Uterus (tissue), 4 donors: ENCODE measurements at places on chromosomes 11 and 22. TPM values are rescaled to one million over a fixed set of nuclear protein-coding genes. Genes with fewer than 3 reads are reported as not detected.

The SLC22A12 gene
- not detected for total RNA-seq

The NCF4 gene
- 21.2 TPM for total RNA-seq

The CCDC89 gene
- total RNA-seq, result 14.0 TPM

The OR5A1 gene
- total RNA-seq, result not detected

The B3GAT1 gene
- not detected for total RNA-seq

The OR52H1 gene
- total RNA-seq, result 13.8 TPM

The SYT7 gene
- 5.3 TPM for total RNA-seq

The RIMBP3C gene
- total RNA-seq, result not detected

The WBP2NL gene
- not detected for total RNA-seq

The CATSPER1 gene
- 0.26 TPM for total RNA-seq

The SAA4 gene
- total RNA-seq, result not detected

The OR8G5 gene
- not detected for total RNA-seq

The KCNQ1OT1 gene
- total RNA-seq, result 19.4 TPM

The SYNGR1 gene
- 12.9 TPM for total RNA-seq

The CYB5R2 gene
- 29.2 TPM for total RNA-seq

The PGA5 gene
- not detected for total RNA-seq

The MMP7 gene
- 15.3 TPM for total RNA-seq

The DEPDC5 gene
- 180 TPM for total RNA-seq

The PUS3 gene
- total RNA-seq, result 1.8 TPM

The SLC15A3 gene
- total RNA-seq, result 44.5 TPM

The SSTR3 gene
- total RNA-seq, result 3.1 TPM

DNA sequence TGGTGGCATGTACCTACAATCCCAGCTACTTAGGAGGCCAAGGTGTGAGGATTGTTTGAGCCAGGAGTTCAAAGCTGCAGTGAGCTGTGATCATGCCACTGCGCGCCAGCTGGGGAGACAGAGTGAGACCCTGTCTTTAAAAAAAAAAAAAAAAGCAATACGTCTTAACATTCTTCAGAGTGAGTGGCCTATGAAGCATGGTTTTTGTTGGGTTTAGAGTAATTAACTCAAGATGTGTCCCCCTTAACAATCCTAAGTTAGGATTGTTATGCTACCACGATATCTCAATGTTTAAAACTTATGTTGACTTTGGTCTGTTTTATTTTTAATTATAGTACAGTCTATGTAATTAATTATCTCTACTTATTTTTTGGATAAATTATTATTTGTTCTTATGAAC is 156.1 kb downstream of the HIPK3 start:
- no peak for DNase-seq

DNA sequence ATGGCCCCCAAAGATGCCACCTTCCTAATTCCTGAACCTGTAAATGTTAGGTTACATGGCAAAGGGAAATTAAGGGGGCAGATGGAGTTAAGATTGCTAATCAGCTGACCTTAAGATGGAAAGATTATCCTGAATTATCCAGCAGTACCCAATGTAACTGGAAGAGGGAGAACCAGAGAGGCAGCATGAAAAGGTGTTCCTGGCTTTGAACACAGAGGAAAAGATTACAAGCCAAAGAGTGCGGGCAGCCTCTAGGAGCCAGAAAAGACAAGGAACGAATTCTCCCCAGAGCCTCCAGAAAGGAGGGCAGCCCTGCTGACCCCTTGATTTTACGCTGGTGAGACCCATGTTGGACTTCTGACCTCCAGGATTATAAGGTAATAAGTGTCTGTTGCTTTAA is 15.1 kb upstream of the THRSP start:
- no peak for DNase-seq

GRCh38 chr11:19315511-19315910 is 74.8 kb upstream of the E2F8 start:
- no peak for DNase-seq

- no peak for DNase-seq
Observed at GRCh38 chr22:38318792-38319773, 1.9 kb upstream of the CSNK1E start.

DNA sequence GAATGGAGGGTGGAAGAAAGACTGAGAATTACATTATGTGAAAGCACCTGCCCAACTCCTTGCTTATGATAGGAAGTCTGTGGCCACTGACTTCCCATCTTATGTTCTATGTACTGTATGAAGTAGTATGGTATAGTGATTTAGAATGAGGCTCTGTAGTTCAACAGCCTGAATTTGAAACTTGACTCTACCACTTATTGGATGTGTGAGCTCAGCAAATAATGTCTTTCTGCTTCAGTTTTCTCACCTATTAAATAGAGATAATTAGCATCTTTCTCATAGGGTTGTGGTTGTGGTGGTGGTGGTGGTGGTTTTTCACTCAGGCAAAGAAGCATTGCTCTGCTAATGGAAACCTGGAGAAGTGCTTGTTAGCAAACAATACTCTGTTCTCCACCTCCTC is 121.6 kb downstream of the PAX6 start:
- DNase-seq, result no peak

GRCh38 chr22:26448941-26449340 is 19.9 kb downstream of the ASPHD2 start:
- DNase-seq, result no peak

DNA sequence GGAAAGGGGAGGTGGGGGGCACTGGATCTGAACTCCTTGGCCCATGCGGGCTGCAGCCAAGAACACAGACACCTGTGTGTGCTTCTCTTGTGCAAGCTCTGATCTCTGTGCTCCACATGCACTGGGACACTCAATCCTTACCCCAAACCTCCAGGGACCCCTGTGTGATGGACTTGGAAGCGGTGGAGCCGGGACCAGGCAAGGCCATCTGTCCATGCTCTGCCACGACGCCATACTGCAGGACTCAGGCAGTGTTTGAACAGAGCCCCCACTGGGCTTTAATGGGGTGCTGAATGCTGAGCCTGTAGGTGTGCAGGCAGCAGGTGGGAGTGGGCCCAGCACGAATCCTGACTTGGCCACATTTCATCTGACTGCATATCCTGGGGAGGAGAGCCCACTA is 23.4 kb downstream of the PPM1F start:
- no peak for DNase-seq

DNA sequence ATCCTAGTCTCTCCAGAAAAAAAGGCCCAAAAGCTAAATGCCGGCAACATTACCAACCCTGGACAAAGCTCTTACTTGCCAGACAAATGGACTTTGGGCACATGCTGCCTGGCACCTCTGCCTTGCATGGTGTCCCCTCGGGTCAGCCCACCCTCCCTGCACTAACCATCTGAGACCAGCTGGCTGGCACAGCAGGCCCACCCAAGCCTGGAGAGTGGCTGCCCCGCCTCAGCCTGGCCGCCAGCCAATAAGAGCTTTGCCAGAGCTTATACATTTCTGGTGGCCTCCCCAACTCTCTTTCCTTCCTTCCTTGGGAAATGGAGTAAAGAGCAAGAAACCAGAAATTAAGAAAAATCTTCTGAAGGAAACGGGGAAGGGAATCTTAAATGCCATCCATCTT is 24.5 kb downstream of the MCHR1 start:
- no peak for DNase-seq

- no peak for DNase-seq
Observed at GRCh38 chr11:68014157-68014946, 4.2 kb downstream of the ALDH3B1 start.

GRCh38 chr11:14585438-14585837 is 58.2 kb upstream of the PDE3B start:
- no peak for DNase-seq

DNA sequence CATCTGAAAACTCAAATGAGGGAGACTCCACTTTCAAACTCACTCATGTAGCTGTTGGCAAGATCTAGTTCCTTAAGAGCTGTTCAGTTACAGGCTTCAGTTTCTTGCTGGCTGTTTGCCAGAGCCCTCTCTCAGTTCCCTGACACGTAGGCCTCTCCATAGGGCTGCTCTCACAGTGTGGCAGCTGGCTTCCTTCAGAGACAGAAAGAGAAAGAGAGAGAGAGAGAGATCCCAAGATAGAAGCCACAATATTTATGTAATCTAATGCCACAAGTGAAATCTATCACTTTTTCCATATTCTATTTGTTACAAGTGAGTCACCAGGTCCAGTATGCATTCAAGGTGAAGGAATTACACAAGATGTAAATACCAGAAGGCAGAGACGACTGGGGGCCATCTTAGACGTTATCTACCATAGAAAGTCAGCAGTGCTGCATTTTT is 168.8 kb downstream of the RCN1 start:
- no peak for DNase-seq

- DNase-seq, result no peak
Observed at GRCh38 chr11:118106789-118107335, 20.1 kb upstream of the SMIM35 start.

- no peak for DNase-seq
Observed at GRCh38 chr11:83827520-83827919, 541.4 kb upstream of the CCDC90B start.

- no peak for DNase-seq
Observed at GRCh38 chr11:1070594-1071462, 3.8 kb upstream of the MUC2 start.

GRCh38 chr11:77762426-77762825 is 58.1 kb downstream of the RSF1 start:
- DNase-seq, result no peak

GRCh38 chr11:118843565-118843964 is 40.1 kb upstream of the CXCR5 start:
- DNase-seq, result no peak

DNA sequence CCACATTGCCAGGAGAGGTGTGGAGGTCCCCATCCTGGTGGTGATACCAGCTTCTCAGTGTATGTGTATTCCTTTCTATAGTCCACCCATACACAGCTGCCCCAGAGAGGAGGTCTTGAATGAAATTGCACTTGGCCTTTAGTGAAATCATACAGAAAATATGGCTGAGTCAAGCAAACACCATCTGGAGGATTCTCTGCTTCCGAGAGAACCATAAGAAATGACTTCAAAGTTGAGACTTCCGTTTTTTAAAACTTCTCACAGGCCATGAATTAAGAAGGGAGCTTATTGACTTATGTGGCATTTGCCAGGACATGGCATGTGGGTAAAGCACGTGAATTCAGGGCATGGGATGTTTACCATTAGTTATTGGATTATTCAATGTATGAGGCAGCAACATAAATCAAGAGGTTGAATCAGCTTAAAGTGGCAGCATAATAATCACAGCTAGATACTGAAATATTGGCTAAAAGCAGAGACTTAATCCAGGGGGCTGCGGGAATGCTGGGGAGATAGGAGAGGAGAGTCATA is 119.1 kb upstream of the MTNR1B start:
- no peak for DNase-seq

DNA sequence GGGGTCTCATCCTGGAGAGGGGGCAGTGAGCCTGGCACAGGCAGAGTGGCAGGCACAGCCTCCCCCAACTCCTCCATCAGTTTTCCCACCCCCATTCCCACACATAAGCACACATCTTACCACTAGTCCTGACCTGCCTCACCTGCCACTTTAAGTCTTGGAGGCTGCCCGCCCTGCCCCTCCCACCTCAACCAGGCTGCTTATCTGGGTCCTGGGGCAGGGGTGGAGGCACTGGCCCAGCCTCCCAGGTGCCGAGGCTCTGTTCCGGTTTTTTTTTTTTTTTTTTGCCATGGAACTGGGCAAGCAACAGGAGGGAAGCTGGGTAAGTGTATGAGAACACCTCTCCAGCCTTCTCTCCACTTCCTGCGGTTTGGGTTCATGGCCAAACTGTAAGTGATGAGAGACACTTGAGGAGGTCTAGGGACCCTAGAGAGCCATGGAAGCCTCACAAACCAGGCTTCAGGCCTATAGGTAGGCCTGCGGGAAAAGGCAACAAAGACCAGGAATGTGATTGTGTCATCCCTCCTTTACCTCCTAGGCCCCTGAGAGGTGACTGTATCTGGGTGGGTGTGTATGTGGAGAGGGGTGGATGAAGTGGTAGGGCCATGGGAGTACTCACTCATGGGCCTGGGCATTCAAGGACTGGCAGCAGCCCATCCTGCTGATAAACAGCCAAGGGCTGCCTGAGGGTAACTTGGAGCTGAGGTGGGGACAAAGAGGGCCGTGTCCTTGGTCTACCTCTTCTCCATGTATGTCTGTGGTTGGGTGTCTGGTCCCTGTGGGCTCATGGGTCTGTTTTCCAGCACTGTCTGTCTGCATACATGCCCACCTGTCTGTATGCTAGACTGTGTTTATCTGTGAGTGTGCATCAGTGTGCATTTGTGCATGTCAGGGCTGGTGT is 22.6 kb downstream of the PHLDB1 start:
- no peak for DNase-seq

DNA sequence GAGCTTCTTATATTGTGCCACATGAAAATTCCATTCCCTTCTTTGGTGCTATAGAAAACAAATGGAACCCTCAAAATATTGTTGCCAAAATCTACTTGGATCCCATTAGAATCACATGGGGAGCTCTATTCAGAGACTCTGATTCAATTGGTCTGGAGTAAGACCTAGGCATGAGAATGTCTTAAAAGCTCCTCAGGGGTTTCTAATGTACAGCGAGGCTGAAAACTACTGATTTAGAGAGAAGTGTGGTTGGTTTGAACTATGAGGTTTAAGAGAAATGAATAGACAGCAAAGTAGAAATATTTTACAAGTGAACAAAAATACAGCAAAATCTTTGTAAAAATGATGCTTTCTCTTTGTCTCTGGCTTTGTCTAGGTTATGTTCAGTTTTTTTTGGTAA is 514.7 kb downstream of the CNTN5 start:
- no peak for DNase-seq

- DNase-seq, result no peak
Observed at GRCh38 chr22:22855617-22856308, 31.9 kb upstream of the IGLL5 start.

GRCh38 chr11:1598816-1599215 is 722 bp upstream of the KRTAP5-2 start:
- DNase-seq, result no peak

GRCh38 chr22:24066865-24067264 is 55.8 kb downstream of the CABIN1 start:
- no peak for DNase-seq

- no peak for DNase-seq
Observed at GRCh38 chr11:37817727-37818270, 1219.8 kb upstream of the RAG2 start.

DNA sequence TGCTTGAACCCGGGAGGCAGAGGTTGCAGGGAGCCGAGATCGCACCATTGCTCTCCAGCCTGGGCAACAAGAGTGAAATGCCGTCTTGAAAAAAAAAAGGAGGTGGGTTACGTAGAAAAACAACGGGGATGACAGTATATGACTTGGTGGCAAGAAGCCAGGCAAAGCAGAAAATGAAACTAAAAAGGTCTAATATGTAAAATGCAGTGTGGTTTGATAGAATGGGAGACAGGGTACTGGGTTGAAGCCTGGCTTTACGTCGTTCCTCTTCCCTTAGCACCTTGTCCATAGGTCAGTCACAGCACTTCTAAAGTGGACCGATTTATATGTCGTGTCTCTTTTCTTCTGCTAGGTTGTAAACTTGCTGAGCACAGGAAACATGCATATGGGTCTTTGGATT is 274.9 kb upstream of the ZC3H12C start:
- DNase-seq, result no peak

DNA sequence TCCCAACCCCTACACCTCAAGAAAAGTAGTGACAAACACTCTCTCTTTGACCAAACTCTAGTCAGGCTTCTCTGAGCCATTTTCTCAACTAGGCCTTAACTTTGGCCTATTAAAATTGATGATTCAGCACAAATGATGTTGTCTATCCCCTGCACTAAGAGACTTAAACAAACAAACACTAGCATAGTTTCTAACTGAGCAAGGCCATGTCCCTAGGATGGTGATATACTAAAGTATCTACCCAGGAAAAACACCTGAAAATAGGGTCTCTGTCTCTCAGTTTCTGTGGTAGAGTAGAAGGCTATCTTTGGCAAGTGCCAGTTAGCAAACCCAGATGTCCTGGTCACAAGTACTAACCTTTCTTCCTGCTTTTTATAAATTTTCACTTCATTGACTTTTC is 219.7 kb upstream of the ANO3 start:
- DNase-seq, result no peak

- DNase-seq, result no peak
Observed at GRCh38 chr11:44427432-44427831, 117.5 kb upstream of the ALX4 start.
